ENCODE measurements at places on chromosomes 2 and 18.

DNA sequence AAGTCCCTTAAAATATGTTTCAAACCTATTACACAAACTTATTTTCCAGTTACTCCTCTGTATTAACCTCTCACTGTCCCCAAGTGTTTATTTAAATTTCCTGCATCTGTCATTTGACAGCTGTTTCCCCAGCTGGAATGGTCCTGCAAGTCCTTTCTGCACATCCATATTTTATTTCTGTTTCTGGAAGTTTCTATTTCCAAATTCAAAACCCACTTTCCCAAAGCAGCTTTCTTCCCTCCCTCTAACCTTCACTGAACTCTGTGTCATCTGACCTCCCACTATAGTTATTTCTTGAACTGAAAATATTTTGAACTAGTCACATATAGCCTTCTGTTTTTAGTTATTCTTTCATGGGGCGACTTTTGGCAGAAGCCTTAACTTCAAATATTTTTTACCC is 459.4 kb upstream of the MC4R start:
- no peak for DNase-seq

DNA sequence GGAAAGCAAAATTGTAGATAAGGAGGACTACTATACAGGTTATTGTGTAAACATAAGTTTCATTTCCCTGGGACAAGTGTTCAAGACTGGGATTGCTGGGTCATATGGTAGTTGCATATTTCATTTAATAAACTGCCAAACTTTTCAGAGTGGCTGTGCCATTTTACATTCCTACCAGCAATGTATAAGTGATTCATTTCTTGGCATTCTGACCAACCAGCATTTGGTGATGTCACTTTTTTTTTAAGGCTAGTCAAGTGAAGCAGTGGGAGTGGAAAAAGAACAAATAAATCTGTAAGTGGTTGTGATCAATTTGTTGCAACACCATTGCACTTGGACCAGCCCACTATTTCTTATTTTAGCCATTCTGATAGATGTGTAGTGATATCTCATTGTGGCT is 5.2 kb upstream of the CHCHD5 start:
- DNase-seq: peak; percentile 58

GRCh38 chr2:122755281-122755780 is 999.9 kb downstream of the TSN start:
- no peak for DNase-seq

- DNase-seq: peak; percentile 90
These were observed 149.8 kb downstream of the TANC1 start for GRCh38 chr2:159118115-159118858.

GRCh38 chr18:11808001-11808855 is 43.0 kb upstream of the CHMP1B start:
- DNase-seq: no peak

All from NCI-H1694 (cell line).